Stimulated activated CD4-positive, alpha-beta T cell treated with anti-CD3 and anti-CD28 coated beads, Interleukin-2, amount 100 ng/mL, for 48 hours (primary cell): ENCODE measurements at places on chromosomes 3 and 15.

GRCh38 chr15:38687775-38688495 is 123.3 kb upstream of the RASGRP1 start:
- no peak for DNase-seq

GRCh38 chr3:160486459-160486869 is 36.9 kb upstream of the TRIM59 start:
- peak; percentile 3 for DNase-seq

DNA sequence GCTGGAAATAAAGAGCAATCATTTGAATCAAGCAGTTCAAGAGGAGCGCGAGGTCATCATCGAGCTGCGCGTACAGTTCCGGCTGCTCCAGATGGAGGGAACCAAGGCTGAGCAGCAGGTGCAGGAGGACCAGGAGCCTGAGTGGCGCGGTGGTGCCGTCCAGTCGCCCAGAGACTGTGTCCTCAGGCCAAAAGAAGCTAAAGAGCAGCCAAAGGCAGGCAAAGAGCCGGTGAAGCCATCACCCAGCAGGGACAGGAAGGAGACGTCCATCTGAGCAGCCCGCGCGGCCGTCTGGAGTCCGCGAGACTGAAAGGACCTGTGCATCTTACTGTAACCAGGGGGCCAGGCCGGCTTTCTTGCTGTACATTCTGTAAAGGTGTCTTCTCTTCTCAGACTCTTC is 277.2 kb upstream of the TTC14 start:
- no peak for DNase-seq

DNA sequence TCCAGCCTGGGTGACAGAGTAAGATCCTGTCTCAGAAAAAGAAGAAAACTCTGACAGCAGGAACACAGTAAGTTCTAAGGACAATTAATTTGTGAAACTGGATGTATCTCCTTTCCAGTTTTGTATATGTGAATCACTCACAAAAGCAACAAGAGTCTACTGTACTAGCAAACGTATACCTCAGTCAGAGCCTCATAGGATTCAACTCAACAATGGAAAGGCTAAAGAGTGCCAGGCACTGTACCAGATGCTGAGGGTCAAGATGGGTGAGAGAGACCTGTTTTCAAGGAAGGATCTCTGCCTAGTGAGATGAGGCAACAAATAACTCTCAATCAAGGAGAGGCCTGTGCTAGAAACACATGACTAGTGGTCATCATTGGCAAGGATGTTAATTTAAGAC is 14.9 kb downstream of the TBL1XR1 start:
- DNase-seq = no peak

- no peak for DNase-seq
Measured at GRCh38 chr3:16373341-16373946, 108.4 kb downstream of the OXNAD1 start.

GRCh38 chr3:4827767-4828166 is 151.5 kb upstream of the BHLHE40 start:
- no peak for DNase-seq

- DNase-seq = no peak
Measured at GRCh38 chr3:101824702-101825101, 24.6 kb upstream of the NFKBIZ start.

GRCh38 chr3:126634803-126635202 is 20.1 kb downstream of the TXNRD3 start:
- DNase-seq = no peak

DNA sequence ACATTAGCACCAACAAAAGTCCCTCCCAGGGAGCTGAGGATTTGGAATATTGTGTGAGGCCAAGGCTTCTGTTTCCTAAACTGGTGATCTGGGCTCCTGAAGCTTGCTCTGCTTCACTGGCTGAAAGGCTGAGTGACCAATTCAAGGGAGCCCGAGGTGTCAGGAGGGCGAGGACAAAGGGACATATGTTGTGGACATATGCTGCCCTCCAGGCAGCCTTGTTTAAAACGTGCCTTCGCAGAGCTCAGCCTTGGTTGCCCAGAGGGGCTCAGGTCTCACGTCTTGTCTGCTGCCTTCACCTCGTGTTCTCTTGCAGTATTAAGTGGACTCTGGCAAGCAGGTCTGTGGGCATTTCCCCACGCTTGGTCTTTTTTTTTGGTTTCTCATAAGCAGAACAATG is 7.0 kb downstream of the SLCO3A1 start:
- DNase-seq = no peak

- no peak for DNase-seq
Measured at GRCh38 chr3:63964681-63965485, 52.7 kb upstream of the SCAANT1 start.

- no peak for DNase-seq
Measured at GRCh38 chr15:86197770-86198169, 118.1 kb downstream of the AGBL1 start.

DNA sequence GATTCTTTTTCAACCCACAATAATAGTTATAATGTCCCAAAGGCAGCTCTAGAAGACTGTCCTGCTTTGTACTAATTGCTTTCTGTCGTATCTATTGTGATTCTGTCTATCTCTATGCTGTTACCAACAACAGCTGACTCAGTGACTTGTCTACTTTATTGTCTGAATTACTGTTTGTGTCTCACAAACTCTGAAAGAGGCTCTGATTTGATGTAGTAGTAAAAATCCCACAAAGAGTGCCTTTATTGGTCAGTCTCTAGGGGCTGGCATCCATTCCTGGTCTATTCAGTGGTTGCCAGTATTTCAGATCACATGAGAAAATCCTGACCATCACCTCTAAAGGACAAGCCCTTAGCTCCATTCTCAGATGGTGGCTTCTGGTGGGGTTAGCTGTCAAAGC is 254.2 kb downstream of the NSUN3 start:
- DNase-seq = no peak
